ENCODE measurements at places on chromosomes 1 and 21. TPM values are rescaled to one million over a fixed set of nuclear protein-coding genes. Genes with fewer than 3 reads are reported as not detected.

Gene S100A7A
- total RNA-seq = not detected

- H3K27ac ChIP-seq = peak overlapping the region; percentile 76
- H3K4me3 ChIP-seq = peak overlapping the region; percentile 23
- H3K4me1 ChIP-seq = peaks cover 21% of the 10 kb centered on the region
- H3K27me3 ChIP-seq = peaks cover 12% of the 10 kb centered on the region
- peak; percentile 48 for DNase-seq
- peaks cover 4% of the 10 kb centered on the region for H3K36me3 ChIP-seq
Measured at GRCh38 chr1:234230414-234230862, 142.8 kb upstream of the COA6 start.

DNA sequence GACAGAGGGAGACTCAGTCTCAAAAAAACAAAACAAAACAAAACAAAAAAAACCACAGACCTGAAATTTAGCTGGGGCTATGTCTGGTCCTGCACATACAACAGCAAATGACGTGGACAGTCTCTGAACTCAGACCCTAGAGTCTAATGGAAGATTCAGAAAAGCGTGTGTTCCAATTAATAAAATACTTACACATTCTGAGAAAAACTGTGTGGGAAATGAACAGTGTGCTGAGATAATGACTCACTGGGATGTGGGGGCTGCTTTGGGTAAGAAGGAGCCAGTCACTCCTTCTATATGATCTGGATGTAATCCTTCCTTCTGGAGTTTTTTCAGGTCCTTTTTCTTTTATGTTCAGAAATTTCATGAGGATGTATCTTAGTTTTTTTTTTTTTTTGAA is 29.4 kb downstream of the CLDN14 start:
- no peak overlapping the region for H3K27ac ChIP-seq
- peaks cover 2% of the 10 kb centered on the region for H3K27me3 ChIP-seq
- H3K4me1 ChIP-seq = no peaks in the 10 kb centered on the region
- H3K4me3 ChIP-seq = no peak overlapping the region

DNA sequence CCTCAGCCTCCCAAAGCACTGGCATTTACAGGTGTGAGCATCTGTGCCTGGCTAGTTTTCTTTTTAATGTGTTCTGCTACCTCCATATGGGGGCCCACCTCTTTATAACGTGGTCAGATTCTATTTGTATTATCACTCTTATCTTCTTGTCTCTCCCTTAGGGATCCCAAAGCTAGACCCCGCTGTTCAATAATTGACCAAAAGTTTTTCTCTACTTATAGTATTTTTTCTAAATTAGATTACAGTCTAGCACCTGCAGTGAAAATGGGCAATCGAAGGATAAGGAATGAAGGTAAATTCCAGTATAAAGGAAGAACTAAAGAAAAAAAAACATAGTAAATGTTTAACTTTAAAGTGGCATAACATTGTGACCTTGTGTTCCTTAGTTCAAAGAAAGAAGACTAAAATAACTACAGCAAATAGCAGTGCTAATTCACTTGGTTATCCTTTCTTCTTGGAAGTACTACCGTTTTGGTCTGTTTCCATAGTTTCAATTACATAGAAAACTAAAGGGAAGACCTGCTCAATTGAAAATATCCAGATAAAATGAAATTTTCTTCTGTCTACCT is 24.1 kb downstream of the NFYC start:
- H3K4me3 ChIP-seq = no peak overlapping the region
- DNase-seq = no peak
- no peak overlapping the region for H3K27ac ChIP-seq
- H3K27me3 ChIP-seq = no peaks in the 10 kb centered on the region
- peaks cover 49% of the 10 kb centered on the region for H3K4me1 ChIP-seq
- peaks cover 33% of the 10 kb centered on the region for H3K36me3 ChIP-seq

DNA sequence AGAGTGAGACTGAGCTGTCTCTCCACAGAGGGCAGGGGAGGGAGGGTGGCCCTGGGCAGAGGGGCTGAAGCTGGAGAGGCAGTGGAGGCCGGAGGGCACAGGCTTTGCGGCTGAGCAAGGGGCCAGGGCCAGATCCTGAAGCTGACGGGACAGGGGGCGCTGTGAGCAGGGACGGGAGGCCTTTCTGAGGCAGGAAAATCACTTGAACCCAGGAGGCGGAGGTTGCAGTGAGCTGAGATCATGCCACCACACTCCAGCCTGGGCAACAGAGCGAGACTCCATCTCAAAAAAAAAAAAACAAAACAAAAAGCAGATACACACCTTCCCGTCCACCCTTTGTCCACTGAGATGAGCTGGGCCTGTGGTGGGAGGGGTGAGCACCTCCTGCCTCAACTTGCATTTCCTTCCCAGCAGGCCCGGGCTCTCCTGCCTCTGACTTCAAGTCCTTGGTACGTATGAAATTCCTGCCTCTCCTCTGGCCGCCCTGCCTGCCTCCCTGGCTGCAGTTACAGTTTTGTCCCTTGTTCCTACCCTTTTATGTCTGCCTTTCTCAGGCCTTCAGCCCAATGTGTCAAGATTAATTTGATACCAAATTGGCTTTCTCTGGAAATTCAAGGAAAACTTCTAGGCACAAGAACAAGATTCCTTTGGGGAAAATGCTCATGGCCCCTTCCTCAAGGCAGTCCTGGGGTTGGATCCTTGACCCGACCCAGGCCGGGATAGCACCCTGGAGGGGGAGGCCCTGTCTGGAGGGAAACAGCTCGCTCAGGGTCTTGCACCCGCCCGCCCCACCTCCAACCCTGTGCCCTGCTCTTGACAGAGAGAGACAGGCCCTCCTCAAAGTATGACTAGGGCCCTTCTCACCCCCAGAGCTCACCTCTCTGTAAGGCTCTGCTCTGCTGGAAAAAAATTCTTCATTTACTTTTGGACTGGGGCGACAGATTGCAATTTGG is 11.2 kb upstream of the ADAMTSL4 start:
- H3K27ac ChIP-seq = peak overlapping the region; percentile 25
- no peaks in the 10 kb centered on the region for H3K4me1 ChIP-seq
- no peaks in the 10 kb centered on the region for H3K36me3 ChIP-seq
- DNase-seq = no peak

Gene ACTL8
- total RNA-seq = not detected

DNA sequence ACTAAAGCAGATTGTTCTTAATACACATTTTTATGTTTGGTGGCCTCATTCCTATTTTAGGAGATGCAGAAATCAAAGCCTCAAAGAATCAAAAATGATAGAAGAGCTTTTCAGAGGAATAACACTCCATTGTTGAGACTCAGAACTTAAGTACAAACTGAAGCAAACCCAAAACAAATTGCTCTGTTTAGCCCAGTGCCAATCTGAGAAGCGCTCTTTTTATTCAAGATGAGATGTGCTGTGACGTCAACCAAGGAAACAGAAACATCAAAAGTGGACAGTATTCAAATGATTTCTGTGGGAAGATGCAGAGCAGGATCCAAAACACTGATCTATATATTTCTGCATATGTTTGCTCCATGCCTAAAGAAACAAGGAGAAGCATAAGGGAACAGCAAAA is 18.0 kb downstream of the COLGALT2 start:
- H3K4me1 ChIP-seq = no peaks in the 10 kb centered on the region
- no peak overlapping the region for H3K27ac ChIP-seq
- no peaks in the 10 kb centered on the region for H3K36me3 ChIP-seq
- peaks cover 25% of the 10 kb centered on the region for H3K27me3 ChIP-seq

- H3K4me3 ChIP-seq = no peak overlapping the region
- H3K27me3 ChIP-seq = peaks cover 5% of the 10 kb centered on the region
- DNase-seq = no peak
- H3K27ac ChIP-seq = no peak overlapping the region
Measured at GRCh38 chr1:153431928-153432327, 15.6 kb downstream of the S100A7A start.

Gene CADM3
- total RNA-seq = not detected

DNA sequence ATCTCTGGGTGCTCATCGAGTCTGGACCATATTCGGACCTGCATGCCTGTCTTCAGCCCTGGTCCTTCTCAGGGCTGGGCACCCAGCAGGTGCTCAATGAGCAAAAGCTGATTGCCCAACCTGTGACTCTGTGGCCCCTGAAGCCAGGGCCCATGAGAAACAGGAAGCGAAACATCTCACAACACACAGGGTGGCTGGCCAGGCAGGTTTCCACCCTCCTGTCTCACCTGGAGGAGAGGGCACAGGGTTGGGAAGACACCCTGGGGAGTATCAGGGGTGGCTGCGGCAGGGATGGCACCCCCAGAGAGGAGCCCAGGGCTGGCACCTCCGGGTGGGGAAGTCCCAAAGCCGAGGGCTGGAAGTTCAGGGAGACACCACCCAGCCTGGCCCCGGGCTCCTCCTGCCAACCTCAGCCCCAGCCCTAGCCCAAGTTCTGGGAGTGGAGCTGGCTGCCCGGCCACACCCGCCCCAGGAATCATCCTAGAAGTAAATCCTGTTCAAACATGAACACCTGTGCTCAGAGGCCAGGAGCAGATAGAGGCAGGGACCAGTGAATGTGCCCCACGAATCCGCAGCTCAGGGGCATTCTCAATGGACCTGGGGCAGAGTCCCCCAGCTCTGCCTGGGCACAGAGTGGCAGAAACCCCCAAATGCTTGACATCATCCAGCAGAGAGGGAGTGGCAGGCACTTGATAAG is 54.6 kb downstream of the RAP1GAP start:
- H3K36me3 ChIP-seq = no peaks in the 10 kb centered on the region
- H3K27ac ChIP-seq = no peak overlapping the region
- H3K4me3 ChIP-seq = no peak overlapping the region
- no peaks in the 10 kb centered on the region for H3K27me3 ChIP-seq
- no peak for DNase-seq

Gene C1orf87
- not detected for total RNA-seq

Gene KIRREL1
- not detected for total RNA-seq

Gene C1orf167
- total RNA-seq = not detected

DNA sequence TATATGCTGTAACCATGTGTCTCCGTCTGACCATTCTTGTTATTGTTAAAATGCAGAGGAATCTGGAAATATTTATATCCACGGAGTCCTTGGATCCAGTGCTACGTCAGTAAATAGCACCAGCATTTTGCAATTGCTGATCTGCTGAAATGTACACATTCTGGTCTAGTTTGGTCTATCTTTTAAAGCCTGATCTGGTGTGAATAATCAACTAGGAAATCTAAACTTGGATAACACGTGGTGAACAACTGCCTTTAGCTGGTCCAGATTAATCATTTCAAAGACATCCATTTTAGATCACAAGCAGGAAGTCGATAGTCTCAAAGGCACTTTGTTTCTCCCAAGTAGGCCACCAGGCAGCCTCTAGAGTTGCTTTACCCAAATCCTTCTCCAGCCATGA is 32.6 kb downstream of the PDPN start:
- no peak for DNase-seq
- H3K27ac ChIP-seq = no peak overlapping the region
- peaks cover 3% of the 10 kb centered on the region for H3K27me3 ChIP-seq
- no peaks in the 10 kb centered on the region for H3K36me3 ChIP-seq
- no peaks in the 10 kb centered on the region for H3K4me1 ChIP-seq

Gene SPRR1B
- total RNA-seq = not detected

DNA sequence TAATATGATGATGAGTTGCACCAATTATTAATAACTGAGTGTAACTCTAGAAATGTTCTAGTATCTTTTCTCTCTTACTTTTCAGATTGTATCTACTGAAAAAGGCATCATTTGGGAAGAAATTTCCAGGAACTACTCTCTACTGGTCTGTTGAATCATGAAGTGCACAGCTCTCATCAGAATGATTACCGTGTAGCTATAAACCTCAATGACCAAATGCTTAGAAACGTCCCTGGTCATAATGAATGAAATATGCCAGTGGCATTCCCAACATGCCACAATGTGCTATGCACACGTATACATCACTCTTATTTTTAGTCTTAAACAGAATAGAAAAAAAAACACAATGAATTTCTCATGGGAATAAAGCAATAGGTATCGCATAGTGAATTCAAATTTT is 534.3 kb upstream of the OLFM3 start:
- H3K27me3 ChIP-seq = no peaks in the 10 kb centered on the region
- no peaks in the 10 kb centered on the region for H3K4me1 ChIP-seq
- no peak overlapping the region for H3K4me3 ChIP-seq
- no peak for DNase-seq
- no peaks in the 10 kb centered on the region for H3K36me3 ChIP-seq
- H3K27ac ChIP-seq = no peak overlapping the region

GRCh38 chr1:118786454-118787155 is 201.5 kb downstream of the TBX15 start:
- H3K27me3 ChIP-seq = no peaks in the 10 kb centered on the region
- H3K36me3 ChIP-seq = no peaks in the 10 kb centered on the region
- no peak for DNase-seq
- H3K4me1 ChIP-seq = no peaks in the 10 kb centered on the region
- H3K4me3 ChIP-seq = no peak overlapping the region

DNA sequence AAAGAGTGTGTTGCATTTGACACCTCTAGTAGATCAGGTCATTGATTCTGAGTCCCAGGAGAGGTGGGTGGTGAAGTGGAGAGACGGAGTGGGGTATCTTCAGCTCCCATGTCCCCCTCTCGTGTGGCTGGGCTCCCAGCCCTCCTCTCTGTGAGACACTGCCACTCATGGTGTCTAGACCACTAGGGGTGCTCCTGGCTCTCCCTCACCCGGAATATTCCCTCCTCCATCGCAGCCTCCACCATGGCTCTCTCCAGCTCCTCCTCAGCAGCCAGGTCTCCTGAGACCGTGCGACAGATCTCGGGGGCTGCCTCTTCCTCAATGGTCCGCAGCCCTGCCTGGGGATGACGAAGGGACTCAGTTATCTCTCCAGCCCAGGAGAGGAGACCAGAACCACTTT is 20.6 kb upstream of the KIF21B start:
- no peak overlapping the region for H3K27ac ChIP-seq
- H3K4me1 ChIP-seq = peaks cover 3% of the 10 kb centered on the region
- no peak for DNase-seq
- H3K36me3 ChIP-seq = no peaks in the 10 kb centered on the region
- no peak overlapping the region for H3K4me3 ChIP-seq

DNA sequence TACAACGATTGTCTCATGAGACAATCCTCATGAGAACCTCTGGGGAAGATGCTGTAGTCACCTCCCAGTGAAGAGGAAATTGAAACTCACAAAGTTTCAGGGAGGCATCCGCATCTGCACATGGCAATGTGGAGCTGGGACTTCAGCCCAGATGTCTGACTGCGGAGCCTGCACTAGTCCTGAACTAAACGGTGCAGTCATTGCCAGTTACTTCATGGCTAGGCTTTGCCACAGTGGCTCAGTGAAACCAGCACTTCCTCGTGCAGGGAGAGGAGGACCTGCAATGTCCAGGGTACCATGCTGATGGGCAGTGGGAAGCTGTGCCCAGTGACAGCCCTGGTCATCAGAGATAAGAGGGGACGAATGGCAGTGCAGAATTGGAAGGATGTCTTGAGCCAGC is 40.7 kb upstream of the ETS2 start:
- H3K4me3 ChIP-seq = no peak overlapping the region
- H3K27ac ChIP-seq = peak overlapping the region; percentile 100
- peaks cover 39% of the 10 kb centered on the region for H3K4me1 ChIP-seq
- H3K36me3 ChIP-seq = peaks cover 13% of the 10 kb centered on the region
- no peaks in the 10 kb centered on the region for H3K27me3 ChIP-seq
